NCI-H2029 (cell line): ENCODE measurements at places on chromosomes 6 and 20.

- no peak for DNase-seq
These were observed 239.8 kb upstream of the SULF2 start for GRCh38 chr20:48025051-48025515.

GRCh38 chr6:70124882-70125545 is 177.9 kb downstream of the COL9A1 start:
- no peak for DNase-seq

GRCh38 chr6:167491438-167492099 is 166.7 kb downstream of the TTLL2 start:
- no peak for DNase-seq

DNA sequence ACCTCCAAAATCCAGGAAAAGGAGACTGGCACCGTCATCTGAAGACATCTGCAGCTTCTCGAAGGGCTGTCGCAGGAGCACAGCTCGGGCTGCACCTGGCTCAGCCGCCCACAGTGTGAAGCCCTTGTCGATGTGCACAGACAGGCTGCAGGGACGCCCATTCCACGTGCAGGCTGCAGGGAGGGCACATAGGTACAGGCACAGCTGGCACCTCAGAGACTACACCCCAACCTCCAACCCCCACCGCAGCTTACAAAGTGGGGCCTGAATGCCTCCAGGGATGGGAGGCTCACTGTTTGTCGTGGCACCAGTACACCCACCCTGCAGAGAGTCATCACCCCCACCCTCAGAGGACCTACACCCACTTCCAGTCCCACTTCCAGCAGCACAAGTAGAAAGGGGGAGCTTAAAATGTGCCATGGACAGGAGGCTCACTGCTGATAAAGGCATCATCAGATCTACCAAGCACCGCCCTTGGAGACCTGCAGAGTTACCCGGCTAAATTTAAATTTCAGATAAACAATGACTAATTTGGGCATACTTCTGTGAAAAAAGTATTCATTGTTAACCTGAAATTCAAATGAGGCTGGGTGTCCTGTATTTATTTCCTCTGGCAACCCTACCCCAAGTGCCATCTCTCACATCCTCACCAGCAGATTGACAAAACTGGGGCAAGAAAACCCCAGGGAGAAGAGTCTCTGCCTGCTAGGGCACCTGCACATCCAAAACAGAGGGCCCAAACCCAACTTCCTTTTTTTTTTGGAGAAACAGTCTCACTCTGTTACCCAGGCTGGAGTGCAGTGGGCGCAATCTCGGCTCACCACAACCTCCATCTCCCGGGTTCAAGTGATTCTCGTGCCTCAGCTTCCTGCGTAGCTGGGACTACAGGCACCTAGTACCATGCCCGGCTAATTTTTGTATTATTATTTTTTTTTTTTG is 7.7 kb upstream of the CDK5RAP1 start:
- no peak for DNase-seq

DNA sequence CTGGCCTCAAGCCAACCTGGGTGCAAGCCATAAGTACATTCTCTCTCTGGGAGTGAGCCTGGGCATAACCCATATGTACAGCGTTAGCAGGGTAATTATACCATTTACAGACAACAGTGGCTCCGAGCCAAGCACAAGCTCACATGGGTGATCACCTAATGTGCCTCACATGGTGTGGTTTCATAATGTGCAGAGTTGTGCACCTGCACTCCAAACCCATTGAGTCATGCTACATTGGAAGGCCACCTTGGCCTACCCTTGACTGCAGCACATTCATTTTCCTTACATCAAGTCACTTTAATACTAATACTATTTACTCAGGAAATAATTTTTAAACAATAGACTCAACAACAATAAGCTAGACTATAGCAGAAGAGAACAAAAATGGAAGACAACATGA is 194.5 kb upstream of the PLN start:
- DNase-seq: peak; percentile 89

- DNase-seq: no peak
These were observed 17.1 kb downstream of the DEFB114 start for GRCh38 chr6:49946835-49947234.

DNA sequence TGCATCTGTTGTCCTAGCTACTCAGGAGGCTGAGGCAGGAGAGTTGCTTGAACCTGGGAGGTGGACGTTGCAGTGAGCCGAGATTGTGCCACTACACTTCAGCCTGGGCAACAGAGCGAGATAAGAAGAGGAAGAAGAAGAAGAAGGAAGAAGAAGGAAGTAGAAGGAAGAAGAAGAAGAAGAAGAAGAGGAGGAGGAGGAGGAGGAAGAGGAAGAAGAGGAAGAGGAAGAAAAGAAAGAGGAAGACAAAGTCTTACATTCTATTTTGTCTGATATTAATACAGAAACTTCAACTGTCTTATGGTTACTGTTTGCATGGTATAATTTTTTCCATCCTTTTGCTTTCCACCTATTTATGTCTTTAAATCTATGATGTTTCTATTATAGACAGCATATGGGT is 7.2 kb upstream of the NELFCD start:
- no peak for DNase-seq

DNA sequence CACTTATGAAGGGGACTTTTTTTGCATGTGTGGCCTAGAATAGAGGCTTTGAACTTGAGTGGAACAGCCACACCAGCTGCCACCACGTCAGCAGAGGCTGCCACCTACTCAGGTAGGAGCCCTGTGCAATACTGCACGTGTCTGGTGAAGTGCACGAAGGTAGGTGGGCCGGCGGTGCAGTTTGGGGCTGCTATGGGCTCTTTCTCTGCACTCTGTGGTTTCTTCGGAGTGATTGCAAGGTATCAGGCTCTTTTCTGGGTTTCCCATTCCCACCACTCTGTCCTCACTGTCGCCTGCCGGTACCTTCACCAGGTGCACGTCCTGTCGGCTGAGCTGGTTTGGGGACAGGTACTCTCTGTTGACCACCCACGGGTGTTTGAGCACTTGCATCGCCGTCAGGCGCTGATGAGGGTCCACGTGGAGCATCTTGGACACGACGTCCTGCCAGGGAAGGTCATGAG is 30.8 kb upstream of the MPC1 start:
- DNase-seq: no peak

DNA sequence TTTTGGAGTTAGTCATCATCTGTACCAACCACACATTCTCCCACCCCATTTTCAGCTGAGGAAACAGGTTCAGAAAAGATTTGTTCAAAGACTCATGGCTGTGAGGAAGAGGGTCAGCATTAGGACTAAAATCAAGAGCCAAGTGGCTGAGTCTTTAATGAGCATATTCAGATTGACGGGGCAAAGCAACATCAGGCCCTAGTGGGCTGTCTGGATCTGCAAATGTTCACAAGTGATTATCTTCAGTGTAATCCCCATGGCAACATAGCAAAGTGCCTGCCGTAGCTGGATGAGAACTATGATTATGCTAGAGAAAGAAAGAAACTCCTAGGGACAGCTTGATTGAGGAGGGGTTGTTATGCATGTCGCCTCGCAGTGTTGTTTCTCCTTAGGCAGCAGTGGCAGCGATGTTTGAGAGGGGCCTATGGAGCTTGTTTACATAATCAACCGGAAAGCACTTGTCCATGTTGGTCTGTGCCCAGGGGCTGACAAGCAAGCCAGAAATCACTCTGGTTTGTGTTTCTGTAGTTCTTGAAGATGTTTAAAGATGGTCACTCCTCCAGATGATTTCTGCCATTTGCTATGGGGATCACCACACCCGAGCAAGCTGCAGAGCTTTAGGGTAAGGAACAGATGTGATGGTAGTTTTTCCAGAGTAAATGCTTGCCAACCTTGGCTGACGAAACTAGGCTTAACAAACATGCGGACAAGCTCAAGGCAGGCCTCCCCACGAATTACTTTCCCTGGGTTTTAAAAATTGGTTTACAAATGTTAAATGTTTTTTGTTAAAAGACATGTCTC is 124.3 kb upstream of the MLIP start:
- no peak for DNase-seq

GRCh38 chr6:48542191-48542590 is 431.2 kb upstream of the PTCHD4 start:
- DNase-seq: no peak

DNA sequence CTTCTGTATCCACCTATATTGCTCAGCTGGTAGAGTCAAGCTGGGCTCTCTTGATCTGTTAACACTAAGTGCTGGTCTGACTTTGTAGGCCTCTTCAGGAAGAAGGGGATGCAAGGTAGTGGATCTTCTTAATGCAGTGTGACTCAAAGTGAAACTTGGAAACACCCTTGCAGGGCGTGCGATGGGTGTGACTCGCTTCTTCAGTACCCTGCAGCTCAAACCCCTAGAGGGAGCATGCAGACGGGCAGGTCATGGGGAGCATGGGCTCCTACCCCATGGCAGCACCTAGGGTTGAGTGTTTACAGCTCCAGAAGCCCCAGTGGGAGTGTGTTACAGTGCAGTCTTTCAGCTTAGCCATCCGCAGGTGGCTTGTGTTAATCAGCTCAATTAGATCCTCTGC is 757 bp upstream of the SAMD3 start:
- no peak for DNase-seq
